ENCODE measurements at places on chromosomes 5 and 9.

GRCh38 chr9:77807281-77807683 lies 159.2 kb upstream of the GNA14 start:
- no peak for DNase-seq

- DNase-seq: peak; percentile 84
These were observed 19.8 kb downstream of the IFT74 start for GRCh38 chr9:26975728-26976707.

GRCh38 chr9:38309324-38310195 lies 82.9 kb upstream of the ALDH1B1 start:
- peak; percentile 27 for DNase-seq

GRCh38 chr9:124454791-124455443 lies 4.7 kb downstream of the ADGRD2 start:
- no peak for DNase-seq

GRCh38 chr9:129242971-129243561 lies 65.0 kb upstream of the IER5L start:
- DNase-seq: no peak

DNA sequence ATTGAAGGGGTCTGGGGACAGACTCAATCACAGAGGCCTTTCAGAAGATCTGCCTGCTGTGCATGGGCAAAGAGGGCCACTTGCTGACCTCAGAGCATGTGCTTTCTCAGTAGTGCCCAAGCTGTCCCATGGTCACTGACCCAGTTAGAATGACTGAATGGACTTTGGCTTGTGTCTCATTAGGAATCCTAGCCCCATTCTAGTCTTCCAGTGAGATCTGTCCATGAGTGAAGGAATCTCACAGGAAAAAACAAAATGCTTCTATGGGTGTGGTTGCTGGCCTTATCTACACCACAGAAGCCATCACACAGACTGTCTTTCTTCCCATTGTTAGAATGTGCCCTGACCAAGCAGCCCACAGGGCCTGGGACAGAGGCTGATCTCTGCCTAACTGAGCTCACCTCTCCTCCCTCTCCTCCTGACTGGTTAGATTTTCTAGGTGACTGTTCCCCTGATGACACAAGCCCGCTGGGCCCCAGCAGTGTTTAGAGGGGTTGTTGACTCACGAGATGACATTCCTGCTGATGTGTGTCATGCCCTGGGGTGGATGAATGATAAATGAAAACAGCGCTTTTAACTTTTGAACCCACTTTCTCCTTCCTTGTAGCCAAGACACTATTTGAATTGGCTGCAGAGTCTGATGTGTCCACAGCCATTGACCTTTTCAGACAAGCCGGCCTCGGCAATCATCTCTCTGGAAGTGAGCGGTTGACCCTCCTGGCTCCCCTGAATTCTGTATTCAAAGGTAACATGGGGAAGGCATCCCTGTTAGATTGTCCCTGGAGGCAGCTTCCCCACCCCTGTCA lies 24.8 kb downstream of the TGFBI start:
- peak; percentile 89 for DNase-seq

GRCh38 chr9:84493284-84493947 lies 152.9 kb upstream of the SLC28A3 start:
- peak; percentile 40 for DNase-seq

DNA sequence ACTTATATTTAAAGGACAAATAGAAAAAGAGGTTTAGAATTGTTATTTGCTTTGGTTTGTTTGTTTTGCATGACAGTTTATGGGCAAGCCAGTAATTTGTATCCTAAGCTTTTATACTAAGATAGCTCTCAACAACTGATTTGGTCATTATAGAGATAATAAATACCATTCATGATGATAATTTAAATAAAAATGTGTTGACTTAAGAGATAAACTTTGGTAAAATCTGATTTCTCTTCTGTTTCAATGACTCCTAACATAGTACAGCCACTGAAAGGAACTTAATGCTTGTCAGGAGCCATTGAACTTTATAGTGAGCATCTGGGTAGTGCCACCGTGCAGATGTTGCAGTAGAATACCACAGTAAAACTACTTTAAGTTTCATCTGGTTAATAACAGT lies 160.7 kb upstream of the ACOT12 start:
- DNase-seq: no peak

- no peak for DNase-seq
These were observed 165.1 kb upstream of the PRR16 start for GRCh38 chr5:120298981-120299380.

GRCh38 chr5:87048156-87048555 lies 219.5 kb upstream of the RASA1 start:
- DNase-seq: no peak

GRCh38 chr9:7201196-7201595 lies 443.4 kb downstream of the KDM4C start:
- no peak for DNase-seq

DNA sequence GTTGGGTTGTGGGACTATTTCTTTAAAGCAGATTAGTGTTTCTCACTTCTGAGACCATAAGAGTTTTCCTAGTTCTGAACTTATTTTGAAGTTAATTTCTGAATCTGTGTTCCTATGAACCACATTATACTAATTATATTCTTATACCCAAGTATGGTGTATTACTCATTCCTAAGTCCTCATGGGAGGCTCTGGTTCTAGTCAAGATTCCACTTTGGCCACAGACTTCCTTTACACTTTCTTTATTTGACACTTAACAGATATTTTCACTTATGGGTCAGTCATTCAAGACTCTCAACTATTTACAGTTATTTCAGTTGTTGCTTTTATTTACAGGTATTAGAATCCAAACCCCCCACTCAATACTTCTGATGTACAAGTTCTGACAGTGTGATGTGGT lies 937.2 kb upstream of the TYRP1 start:
- no peak for DNase-seq

GRCh38 chr5:37838933-37839341 lies 904 bp downstream of the GDNF start:
- peak; percentile 27 for DNase-seq

DNA sequence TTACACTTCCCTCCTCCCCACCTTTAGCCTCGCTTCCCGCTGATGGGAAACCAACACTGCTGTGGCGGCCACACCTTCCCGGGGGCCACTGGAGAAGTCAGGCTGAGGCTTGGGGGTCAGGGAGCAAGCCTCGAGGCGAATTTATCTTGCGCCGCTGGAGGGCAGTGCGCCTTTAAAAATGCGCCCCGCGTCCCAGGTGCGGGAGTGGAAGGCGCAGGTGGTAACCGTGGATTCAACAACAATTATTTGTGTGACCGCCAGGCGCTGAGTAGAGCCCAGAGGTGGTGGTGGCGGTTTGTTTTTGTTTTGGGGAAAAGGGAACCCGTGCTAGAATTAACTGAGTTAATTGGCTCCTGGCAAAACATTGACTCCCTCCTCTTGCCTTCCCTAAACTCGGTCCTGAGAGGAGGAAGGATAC lies 1.1 kb downstream of the CFAP77 start:
- DNase-seq: peak; percentile 88

DNA sequence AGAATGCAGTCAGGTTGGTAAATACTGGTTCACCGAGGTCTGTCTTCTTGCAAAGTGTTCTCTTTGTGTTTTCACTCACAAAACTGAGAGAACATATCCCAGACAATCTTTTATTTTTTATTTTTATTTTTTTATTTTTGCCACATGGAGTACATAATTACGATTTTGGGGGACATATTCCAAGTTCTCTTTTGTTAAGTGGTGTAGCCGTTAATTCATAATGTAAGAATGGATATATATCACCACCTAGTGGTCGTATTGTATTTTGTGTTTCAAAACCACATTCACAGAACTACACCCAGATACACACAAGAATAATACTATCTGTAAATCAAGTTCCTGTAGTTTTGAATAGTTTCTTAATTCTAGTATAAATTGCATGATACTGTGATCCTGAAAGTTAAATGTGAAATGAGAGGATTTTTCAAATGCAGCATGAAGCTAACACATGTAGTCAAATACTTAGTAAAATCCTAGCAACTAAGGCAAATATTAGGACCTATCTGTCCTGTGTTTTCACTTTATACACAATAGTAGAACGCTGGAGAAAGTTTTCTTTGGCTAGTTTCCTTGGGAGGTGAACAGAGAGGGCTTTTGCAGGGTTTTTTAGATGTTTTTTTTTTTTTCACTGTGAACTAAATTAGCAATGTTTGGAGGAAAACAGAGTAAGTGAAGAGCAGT lies 92.7 kb downstream of the VCAN start:
- DNase-seq: peak; percentile 42

DNA sequence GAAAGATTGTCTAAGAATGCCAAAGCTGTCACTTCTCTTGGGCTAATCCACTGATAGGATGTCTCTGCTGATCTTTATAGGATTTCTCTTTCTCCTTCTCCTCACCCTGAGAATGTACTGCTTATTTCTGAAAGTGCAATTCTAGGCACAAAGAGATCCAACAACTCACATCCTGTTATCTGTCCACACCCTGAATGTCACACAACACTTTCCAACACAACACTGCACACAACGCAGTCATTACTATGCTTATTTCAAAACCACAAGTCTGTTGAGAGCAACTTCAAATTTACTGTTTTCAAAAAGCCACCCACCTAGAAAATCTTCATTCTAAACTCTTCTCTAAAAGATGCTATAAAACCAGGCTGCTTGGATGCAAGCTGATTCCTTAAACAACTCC lies 215.0 kb downstream of the ROR2 start:
- no peak for DNase-seq

- DNase-seq: peak; percentile 62
These were observed 566 bp downstream of the IRX2 start for GRCh38 chr5:2750758-2751464.

- no peak for DNase-seq
These were observed 60.6 kb downstream of the HSD17B3 start for GRCh38 chr9:96241391-96241809.

Measured in mesendoderm (in vitro differentiated cells).